GF-D8 (cell line): ENCODE measurements at places on chromosomes 11 and 22.

- peak; percentile 9 for DNase-seq
Measured at GRCh38 chr11:68011051-68011943, 1.2 kb downstream of the ALDH3B1 start.

- DNase-seq = no peak
Measured at GRCh38 chr11:23311986-23312940, 452.0 kb upstream of the CCDC179 start.

DNA sequence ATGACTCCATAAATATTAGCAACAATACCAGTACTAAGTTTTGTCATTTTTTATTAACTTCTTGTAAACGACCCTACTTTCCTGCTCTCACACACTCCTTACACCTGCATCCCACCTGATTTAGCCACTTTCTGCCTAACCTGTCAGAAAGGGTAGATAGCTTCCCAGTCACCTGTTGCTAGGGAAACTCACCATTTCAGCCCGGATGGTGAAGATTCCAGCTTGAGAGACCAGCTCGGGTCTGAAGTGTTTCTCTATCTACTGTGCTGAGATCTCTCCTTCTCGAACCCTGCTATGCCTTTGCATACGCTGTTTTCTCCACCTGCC is at the start of gene PARVG:
PARVG (plus strand) TSS at position 220 of the 327 bp plus-strand sequence. CDS start 2,405 bp downstream, outside the sequence.
- DNase-seq = peak; percentile 43

GRCh38 chr11:75146711-75147110 is 4.2 kb upstream of the SLCO2B1 start:
- no peak for DNase-seq

DNA sequence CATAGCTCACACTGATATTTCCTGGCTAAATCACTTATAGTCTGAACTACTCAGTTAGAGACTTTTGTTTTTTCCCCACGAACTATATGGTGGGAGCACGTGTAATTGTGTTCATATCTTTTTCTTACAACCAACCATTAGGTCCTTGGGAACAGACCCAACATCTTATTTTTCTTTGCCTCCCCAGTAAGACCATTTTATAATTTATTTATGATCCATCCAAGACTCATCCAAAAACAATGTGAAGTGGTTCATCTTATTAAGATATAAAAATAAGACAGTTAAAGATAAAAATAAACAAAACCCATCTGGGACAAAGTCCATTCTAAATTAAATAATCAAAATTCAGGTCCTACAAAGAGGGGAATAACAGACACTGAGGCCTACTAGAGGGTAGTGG is 90.8 kb downstream of the FAM168A start:
- DNase-seq = no peak

GRCh38 chr11:102420547-102420946 is 32.0 kb downstream of the TMEM123 start:
- no peak for DNase-seq

DNA sequence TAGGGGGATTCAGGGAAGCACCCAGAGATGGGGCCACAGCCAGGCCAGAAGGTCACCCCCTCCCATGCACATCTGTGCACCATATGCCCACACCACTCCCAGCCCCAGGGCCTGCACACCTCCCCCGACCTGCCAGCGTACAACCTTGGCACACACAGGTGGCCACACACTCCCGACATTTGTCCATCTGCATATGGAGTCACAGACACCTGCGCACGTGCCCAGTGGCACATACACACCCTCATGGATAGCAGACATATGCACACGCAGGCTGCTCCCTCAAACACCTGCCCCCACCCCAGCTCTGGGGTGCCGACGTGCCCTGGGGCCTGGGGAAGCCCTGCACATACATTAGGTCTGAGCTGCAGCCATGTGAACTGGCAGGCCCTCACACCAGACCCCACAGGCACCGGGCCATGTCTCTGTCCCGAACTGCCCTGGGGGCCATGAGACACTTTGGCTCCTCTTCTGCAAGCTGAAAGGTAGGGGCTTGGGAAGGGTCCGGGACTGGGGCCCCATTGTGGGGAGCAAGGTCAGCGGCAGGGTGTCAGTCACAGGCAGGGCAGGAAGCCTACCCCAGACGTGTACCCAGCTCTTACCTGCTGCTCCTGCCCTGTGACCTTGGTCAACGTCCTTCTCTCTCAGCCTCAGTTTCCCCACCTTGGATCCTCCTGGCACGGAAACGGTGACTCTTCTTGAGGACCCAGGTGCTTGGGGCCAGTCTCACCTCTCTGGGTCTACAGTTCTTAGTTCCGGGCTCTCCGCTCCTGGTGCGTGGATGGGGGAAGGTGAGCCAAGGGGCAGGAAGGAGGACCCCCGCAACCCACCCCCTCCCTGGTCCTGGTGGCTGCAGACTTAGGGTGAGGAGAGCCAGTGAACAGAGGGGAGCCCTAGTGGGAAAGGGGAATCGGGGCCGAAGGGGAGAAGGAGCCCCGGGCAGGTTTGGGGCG is 579 bp upstream of the CABP7 start:
- DNase-seq = no peak

GRCh38 chr11:119584193-119585042 is 144.6 kb downstream of the NECTIN1 start:
- DNase-seq = peak; percentile 99

GRCh38 chr11:126063507-126063852 is 814 bp upstream of the CDON start:
- DNase-seq = no peak

- no peak for DNase-seq
Measured at GRCh38 chr11:19919050-19919561, 206.5 kb downstream of the NAV2 start.

- no peak for DNase-seq
Measured at GRCh38 chr11:69542314-69543168, 61.1 kb downstream of the LINC01488 start.

GRCh38 chr11:108196901-108197300 is 25.5 kb downstream of the NPAT start:
- no peak for DNase-seq

DNA sequence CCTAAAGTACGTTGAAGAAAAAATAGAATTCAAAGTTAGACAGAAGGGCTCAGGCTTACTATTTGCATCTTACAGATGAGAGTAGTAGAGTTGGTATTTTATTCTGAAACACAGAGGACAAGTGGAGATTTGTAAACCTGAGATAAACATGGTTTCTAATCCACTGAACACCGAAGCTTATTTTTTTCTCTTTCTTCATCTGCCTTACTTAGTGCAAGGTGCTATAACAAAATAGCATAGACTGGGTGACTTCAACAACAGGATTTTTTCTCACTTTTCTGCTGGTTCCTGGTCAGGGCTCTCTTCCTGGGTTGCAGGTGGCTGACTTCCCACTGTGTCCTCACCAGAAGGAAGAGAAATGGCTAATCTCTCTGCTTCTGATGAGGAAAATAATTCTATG is 2.1 kb upstream of the HBG1 start:
- no peak for DNase-seq

- no peak for DNase-seq
Measured at GRCh38 chr22:41925783-41926460, 684 bp downstream of the TNFRSF13C start.

GRCh38 chr11:32902089-32902665 is 9.6 kb downstream of the QSER1 start:
- no peak for DNase-seq

GRCh38 chr22:19605508-19606331 is 81.5 kb upstream of the CLDN5 start:
- DNase-seq = no peak

- no peak for DNase-seq
Measured at GRCh38 chr11:70116386-70117065, 38.4 kb downstream of the ANO1 start.

GRCh38 chr11:114167771-114168448 is 108.4 kb downstream of the ZBTB16 start:
- DNase-seq = no peak

GRCh38 chr11:34198523-34198922 is 93.1 kb downstream of the NAT10 start:
- no peak for DNase-seq

- peak; percentile 24 for DNase-seq
Measured at GRCh38 chr11:9017773-9018172, 14.0 kb upstream of the NRIP3 start.

GRCh38 chr11:76030286-76030685 is 176.0 kb downstream of the WNT11 start:
- no peak for DNase-seq

DNA sequence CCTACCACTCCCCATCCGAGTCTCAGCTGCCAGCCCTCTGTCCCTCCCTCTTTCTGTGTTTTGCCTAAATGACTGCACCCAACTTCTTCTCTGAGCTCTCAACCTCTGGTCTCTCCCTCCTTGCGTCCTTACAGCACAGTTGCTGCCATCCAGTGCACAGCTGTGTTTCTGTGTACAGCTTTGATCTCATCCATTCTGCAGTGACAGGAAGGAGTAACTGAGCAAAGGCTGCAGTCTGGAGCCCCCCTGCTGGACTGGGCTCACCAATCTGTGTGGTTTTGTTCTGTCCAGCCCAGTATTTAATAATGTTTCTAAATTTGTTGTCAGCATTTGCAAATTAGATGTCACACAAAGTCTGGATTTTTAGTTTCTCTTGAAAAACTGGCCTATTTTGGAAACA is 43.8 kb downstream of the PRR5L start:
- no peak for DNase-seq

- no peak for DNase-seq
Measured at GRCh38 chr11:119424276-119424675, 1.3 kb upstream of the THY1 start.

DNA sequence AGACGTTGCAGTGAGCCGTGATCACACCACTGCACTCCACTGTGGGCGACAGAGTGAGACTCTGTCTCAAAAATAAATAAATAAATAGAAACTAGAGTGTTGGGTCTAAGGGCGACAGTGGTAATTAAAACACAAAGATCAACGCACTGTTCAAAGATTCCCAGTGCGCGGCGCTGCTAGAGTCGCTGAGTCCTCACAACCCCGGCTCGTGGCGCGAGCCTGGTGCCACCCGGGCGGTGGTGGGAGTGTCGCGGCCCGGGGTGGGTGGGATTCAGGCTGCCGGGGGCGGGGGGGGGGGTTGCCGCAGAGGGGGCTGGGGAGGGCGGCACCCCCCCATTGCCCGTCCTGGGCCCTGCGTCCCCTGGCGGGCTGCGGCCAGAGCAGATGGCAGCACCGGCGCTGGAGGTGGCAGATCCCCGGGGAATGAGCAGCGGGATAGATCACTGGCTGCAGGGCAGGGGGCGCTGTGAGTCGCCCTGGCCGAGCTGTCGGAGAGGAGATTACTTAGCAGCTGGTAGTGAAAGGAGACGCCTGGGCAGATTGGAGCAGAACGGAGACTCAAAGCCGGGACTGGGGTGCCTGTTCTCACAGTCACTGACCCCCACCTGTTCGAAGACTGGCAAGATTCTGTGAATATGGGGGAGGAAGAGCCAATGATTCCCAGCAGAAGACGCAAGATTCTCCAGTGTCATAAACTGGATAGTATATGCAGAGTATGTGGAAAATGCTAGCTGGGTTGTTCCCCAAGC is 30.2 kb upstream of the APOBEC3A start:
- DNase-seq = no peak
